Stimulated activated naive CD4-positive, alpha-beta T cell (primary cell): ENCODE measurements at places on chromosomes 3 and 15.

GRCh38 chr3:128281461-128282367 lies 128.4 kb downstream of the EEFSEC start:
- DNase-seq, result no peak

- DNase-seq, result no peak
Measured at GRCh38 chr3:55718521-55718921, 231.4 kb upstream of the WNT5A start.

GRCh38 chr3:120597445-120598049 lies 1.4 kb downstream of the NDUFB4 start:
- no peak for DNase-seq

DNA sequence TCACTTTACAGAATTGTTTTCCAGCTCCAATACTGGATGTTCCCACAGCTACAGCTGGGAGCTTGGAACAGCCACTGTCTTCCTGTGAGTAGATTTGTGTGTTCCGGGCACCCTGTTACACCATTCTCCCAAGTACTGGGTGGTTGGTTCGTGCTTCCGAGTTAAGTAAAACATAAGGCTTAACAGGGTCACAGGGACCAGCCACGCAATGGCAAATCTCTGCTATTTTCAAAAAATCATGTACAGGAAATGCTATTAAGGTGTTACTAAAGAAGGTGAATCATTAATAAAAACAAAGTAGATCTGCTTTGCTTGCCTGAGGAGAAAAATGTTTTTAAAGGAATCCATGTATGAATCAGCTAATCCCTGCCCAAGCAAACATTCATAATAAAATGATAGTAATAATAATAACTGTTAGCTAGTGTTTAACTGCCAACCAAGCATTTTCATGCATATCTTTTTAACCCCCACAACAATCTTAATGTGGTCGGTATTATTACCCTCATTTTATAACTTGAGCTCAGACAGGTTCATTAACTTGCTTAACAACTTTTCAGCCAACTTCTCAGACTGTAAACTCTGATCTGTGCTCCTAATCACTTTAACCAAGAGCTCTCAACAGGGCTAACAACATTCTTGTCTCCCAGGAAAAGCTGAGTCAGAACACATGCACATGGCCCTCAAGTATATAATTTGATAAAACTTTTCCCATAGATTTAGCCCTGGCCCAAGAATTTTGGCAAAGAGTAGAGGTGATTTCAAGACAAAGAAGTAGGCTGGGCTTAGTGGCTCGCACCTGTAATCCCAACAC lies 2.7 kb upstream of the C2CD4A start:
- no peak for DNase-seq

- no peak for DNase-seq
Measured at GRCh38 chr3:187801152-187801551, 55.9 kb upstream of the BCL6 start.

DNA sequence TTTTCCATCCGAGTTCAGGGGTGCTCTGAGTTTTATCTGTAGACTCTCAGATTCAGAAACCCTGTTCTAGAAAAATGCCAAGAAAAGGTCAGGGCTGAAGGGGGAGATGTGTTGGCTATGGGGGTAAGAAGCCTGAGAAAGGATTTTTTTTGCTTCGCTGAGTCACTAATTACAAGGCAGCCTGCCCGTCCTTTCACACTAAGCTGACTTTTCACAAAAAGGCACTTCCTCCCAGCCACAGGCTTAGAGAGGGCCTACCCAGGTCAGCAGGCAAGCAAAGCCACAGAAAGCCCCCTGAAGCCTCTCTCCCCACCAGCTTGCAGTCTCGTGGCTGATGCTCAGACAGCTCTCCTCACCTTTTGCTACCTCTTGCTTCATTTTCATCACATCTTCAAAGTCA lies 192.6 kb upstream of the PRICKLE2 start:
- DNase-seq, result no peak
